Muscle of arm (tissue), 14 donors: ENCODE measurements at places on chromosomes 7 and 10. TPM values are rescaled to one million over a fixed set of nuclear protein-coding genes. Genes with fewer than 3 reads are reported as not detected.

Gene THSD7A
- polyA plus RNA-seq, result 4.0 TPM

Gene PLAC9
- 71.3 TPM for polyA plus RNA-seq

Gene SPDYE2
- polyA plus RNA-seq, result 13.8 TPM

Gene RPEL1
- not detected for polyA plus RNA-seq

Gene ERVW-1
- not detected for polyA plus RNA-seq

Gene PRKAR1B
- 26.8 TPM for polyA plus RNA-seq

DNA sequence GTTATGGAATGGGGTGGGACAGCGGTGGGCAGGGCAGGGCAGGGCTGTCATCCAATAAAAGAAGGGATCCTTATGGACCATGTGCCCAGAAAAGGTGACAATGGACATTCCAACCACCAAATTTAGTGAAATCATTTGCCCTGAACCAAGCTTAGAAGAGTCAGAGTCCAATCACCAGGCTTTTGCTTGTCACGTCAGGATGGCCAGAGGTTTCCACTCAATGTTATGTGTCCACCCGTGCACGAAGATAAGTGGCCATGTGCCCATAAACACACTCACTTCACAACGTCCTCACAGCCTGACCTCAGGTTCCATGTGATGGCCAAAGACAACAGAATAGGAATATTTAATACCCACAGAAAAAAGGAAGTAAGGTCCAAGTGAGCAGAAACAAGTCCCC is 36.6 kb upstream of the PLPP4 start:
- no peak for DNase-seq

GRCh38 chr7:119974972-119975371 is 298.0 kb upstream of the KCND2 start:
- DNase-seq, result no peak

DNA sequence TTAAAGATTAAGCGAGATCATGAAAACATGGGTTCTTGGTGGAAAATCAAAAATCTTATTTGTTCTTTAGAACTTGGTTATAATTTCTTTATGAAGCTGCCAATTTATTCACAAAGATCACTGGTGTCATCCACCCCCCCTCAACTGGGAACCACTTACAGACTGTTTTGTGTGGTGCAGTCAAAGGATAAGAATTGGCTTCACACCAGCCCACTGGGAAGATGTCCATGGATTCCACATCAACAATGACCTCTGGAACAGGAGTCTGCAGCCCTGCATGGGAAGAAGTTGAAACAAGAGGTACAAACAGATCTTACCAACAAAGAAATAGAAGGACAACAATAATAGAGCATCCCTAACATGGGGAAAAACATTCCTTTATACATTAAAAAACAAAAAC is 205.2 kb downstream of the SFMBT2 start:
- DNase-seq, result no peak

DNA sequence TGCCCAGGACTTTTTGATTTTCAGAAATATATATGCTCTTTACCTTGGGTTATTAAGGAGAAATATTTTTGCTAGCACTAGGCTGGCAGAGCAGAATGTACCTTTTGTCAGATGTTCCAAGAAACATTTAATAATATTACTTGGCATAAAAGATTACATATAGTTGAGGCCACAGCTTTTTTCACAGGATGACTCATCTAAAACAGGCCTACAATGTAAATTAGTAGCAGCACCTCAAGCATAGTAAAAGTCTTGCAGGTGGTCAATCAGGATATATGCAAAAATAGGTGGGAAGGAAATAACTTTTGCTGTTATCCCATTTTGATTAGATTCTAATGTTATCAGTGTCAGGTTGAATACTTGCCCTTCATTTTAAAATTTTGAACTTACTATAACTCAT is 14.9 kb upstream of the ITGB1 start:
- no peak for DNase-seq

- no peak for DNase-seq
Observed at GRCh38 chr10:69803809-69804208, 2.1 kb downstream of the COL13A1 start.

DNA sequence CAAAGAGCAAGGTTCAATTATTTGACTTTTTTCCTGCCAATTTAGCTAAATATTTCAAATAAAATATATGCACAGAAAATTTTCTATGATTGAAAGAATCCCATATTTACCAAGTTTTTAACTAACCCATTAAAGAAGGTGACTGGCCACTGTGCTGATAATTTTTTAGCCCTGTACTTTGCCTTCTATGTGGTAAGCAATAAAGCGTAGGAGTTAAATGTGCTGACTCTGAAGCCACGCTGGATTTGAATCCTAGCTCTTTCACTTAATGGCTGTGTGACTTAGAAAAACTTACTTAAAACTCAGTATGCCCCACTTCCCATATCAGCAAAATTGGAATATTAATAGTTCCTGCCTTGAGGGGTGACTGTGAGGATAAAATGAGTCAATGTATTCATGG is 82.1 kb downstream of the NEUROD6 start:
- no peak for DNase-seq

DNA sequence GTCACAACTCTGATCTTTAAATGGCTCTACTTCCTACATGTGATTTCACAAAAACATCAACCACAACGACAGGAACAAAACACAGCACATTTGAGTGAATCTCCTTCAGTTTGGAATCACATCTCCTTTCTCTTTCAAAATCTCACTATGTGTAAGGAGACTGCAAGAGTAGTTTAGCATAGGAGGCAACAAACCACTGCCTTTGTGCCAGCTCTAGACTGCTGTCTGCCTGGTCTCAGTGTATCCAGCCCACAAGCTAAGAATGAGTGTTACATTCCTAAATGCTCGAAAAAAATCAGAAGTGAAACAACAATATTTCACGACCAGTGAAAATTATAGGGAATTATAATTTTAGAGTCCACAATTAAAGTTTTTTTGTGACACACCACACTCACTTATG is 217.0 kb upstream of the STEAP4 start:
- DNase-seq, result no peak

DNA sequence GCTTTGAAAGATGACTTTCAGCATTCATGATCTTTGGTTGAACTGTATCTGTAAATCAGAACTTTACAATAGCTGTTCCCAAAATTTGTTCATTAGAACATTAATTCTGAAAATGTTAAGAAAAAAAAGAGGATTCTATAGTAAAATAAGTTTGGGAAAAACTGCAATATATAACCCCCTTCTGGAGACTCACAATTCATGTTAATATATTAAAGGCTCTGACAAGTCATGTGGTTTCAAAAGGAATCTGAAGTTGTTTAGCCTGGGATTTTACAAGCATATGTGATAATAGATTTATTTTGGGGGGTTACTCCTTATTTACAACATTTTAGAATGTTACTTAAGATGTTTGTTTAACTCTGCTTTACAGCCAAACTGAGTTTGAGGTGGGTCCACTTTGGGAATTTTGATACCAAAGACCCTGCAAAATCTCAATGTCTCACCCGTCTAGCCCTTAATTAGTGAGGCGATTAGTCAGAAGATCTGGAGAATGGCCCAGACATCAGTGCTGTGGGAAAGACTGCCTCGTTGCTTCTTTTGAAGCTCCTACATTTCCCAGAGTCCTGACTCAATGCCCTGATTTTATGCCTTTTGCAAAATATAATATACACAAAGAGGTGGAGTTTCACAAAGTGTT is 40.0 kb downstream of the CDK1 start:
- DNase-seq, result no peak

GRCh38 chr10:56912043-56912442 is 551.0 kb upstream of the ZWINT start:
- DNase-seq, result no peak

DNA sequence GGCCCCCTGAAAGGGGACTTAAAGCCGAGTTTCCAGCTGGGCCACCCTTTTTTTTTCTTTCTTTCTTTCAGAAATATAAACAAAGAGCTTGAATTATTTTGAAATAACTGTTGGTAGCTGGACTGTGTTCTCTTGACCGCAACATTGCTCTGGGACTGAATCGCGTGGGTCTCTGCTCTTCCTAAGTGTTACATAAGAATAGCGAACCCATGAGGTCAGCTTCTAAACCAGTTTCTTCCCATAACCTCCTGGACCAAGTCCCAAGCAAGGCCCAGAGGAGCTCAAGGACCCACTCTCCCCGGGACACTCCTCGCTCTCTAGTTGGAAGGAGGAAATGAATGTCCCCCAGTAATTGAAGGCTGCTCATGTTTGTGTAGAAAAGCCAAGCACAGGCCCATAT is 91.1 kb downstream of the CXCL12 start:
- no peak for DNase-seq

DNA sequence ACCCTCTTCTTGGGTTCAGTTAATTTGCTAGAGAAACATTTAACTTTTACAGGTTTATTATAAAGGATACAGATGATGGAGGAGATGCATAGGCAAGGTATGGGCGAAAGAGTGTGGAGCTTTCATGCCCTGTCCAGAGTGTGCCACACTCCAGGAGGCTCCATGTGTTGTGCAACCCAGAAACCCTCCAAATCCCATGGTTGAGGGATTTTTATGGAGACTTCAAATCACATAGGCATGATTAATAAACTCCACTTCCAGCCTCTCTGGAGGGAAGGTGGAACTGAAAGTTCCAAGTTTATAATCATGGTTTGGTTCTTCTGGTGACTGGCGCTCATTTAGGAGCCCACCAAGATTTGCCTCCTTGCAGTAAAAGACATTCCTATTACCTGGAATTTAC is 159.9 kb downstream of the PHTF2 start:
- DNase-seq, result no peak

DNA sequence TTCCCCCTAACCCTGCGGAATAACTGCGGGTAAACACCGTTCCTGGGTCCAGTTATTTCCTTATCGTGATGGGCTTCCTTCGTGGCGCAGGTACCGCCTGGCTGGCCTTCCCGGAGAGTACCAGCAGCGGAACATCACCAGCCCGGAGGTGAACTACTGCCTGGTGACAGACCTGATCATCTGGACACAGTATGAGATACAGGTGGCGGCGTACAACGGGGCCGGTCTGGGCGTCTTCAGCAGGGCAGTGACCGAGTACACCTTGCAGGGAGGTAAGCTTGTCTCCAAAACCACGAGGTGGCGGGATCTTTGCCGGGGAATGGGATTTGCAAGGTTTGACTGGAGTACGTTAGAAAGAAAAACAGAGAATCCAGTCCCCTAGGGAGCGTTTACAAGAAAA is 665.0 kb upstream of the FOXK1 start:
- no peak for DNase-seq

- DNase-seq, result no peak
Observed at GRCh38 chr7:116793795-116794340, 68.5 kb upstream of the CAPZA2 start.

DNA sequence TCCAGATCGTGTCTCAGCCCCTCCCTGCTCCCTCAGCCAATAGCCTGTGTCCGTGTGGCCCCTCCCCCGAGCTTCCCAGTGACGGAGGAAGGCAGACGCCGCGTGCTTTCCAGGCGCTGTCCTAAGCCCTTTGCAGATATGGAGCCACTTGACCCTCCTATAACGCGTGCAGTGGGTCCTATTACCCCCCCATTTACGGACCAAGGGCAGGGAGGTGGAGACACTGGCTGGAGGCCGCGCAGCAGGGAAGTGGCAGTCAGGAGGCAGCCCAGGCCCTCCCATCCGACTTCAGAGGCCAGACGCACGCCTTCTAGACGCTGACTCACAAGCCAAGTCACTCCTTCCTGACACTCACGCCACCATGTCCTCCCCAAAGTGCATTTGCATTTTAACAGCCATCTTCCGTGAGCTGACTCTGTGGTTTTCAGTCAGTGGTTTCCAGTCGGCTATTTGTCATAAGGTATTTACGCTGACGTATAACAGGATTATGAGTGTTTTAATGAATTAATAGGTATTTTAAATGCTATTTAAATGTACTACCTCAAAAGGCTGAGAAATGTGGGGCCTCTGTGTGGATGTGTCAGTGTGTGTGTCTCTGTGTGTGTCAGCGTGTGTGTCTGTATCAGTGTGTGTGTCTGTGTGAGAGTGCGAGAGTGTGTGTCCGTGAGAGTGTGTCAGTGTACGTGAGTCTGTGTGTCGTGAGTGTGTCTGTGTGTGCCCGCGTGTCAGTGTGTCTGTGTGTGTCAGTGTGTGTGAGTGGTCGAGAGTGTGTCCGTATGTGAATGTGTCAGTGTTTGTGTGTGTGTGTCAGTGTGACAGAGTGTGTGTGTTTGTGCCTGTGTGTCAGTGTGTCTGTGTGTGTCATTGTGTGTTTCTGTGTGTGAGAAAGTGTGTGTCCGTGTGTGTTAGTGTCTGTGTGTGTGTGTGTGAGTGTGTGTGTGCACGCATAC is 92.0 kb upstream of the INSIG1 start:
- peak; percentile 80 for DNase-seq

GRCh38 chr7:129906700-129907099 is 46.1 kb downstream of the UBE2H start:
- no peak for DNase-seq

DNA sequence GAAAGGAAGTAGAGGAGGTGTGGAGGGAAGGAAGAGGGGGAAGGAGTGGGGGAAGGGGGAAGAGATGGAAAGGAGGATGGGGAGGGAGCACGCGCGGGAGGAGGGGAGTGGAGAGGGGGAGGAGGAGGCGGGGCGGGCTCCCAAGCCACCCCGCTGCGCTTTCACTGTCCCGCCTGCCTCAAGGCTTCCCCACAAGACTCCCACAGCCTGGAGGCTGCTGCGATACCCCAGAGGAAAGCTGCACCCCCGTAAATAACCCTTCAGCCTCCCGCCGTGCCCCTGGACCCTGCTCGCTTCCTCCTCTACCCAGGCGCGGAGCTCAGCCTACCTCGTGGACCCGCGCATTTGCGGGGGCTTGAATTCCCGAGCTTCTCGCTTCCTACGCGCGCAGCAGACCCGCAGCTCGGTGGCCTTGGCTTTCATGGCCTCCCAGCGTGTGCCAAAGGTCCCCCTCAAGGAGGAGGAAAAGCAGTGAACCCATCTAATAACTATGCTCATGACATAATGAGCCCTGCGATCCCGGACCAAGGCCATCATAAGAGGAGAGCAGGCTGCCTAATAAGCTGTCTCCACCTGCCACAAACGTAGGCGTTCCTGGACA is at the start of gene C10orf67:
Gene C10orf67, minus strand, starts transcription at position 557 of the 601 bp plus-strand sequence. Its CDS starts 23 bp downstream, at position 534.
- peak; percentile 18 for DNase-seq

DNA sequence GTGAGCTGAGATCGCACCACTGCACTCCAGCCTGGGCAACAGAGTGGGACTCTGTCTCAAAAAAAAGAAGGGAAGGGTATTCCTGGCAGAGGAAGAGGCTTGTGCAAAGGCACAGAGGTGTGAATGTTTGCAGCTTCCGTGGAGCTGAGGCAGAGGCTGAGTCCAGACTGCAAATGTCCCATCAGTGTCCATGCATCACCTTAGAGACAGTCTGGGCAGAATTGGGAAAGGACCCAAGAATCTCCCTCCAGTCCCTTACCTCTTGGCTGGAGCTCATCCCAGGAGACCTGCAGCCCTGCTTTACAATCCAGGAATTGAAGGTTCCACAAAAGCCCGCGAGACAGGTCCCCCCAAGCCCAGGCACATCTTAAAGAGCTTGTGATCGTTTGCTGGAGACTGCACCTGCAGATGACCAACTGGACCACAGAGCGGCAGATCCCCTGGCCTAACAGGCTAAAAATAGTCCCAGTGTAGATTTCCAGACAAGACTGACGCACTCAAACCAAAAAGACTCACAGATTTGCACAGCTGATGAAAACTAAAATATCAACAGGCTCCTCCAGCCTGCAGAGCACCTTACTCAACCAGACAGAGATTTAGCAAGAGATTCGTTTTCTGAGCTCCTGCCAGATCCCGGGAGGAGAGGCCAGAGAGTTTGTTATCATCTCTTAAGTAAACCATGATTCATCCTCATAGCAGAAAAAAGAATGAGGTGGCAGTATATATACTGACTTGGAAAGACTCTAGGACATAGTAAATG is 22.9 kb upstream of the NANOS1 start:
- DNase-seq, result no peak

- DNase-seq, result no peak
Observed at GRCh38 chr7:100546129-100546925, 7.3 kb downstream of the AGFG2 start.

GRCh38 chr7:158266426-158266816 is 321.2 kb downstream of the PTPRN2 start:
- no peak for DNase-seq

- no peak for DNase-seq
Observed at GRCh38 chr10:2223548-2224320, 486.4 kb upstream of the ADARB2 start.
